AML-193 (cell line): ENCODE measurements at places on chromosomes 3 and 15.

- peak; percentile 38 for DNase-seq
Measured at GRCh38 chr3:41202834-41203345, 3.6 kb downstream of the CTNNB1 start.

DNA sequence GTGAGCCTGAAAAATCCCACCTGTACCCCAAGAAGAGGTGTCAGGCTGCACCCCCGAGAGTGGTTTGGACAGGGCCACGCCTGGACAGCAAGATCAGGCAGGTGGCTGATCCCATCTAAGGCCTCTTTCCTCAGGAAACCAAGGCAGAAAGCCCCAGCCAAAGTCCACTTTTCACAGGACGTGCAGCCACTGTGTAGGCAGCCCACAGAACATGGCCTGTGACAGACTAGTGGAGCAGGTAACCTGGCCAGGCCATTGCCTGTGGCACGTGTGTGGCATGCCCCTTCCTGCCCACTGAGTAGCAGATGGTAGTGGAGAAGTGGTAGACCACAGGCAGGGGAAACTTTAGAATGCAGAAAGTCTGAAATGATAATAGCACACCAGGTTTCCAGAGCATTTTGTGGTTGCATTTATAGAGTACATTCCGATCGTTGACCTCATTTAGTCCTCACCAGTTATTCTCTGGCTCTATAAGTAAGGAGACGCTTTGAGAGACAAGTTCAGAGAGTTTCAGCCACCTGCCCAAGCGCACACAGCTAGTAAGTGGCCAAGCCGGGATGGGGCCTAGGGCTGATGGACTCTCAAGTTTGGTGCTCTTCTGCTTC, 68.7 kb downstream of the AAGAB start:
- no peak for DNase-seq

DNA sequence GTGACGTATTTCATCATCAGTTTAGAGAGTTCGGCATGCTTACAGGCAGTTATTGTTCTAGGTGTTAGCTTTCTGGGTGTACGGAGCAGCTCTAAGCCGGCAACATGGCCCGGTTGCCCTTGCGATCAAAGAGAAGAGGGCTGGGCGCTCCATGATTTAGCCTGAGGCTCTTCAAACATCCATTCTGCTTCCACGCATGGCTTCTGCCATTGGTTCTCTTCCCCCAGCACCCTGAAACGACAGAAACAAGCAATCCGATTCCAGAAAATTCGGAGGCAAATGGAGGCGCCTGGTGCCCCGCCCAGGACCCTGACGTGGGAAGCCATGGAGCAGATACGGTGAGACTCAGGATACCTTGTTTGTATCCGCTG, 574 bp downstream of the NGRN start:
- peak; percentile 30 for DNase-seq

DNA sequence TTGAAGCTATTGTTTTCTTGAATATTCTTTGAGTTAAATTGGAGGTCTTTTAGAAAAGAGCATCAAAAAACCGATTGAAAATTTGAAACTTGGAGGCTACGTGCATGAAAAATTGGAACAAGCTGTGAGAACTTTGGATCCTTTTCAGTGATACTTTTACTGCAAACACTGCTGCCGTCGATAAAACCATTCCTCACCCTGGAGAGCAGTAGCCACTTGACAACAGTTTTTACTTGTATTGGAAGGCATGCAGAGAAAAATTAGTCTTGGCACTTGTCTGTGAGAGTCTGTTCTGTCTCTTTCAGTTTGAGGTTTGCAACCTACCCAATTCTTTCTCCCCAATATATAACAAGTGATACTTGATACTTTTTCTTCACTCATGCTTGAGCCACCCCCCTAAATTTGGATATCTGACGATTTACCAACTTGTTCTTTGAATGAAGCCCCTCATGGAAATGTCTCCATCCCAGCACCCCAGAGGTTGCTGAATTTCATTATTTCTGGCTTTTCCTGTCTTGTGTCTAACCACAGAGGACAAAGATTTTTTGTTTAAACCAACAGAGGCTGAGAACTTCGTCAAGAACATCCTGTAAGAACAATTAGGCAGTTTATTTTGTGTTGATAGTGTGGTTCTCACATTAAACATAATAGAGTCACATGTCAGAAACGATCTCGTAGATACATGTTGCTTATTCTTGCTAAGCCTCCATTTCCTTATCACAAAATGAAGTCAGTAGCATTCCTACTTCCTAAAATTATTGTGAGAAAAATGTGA, 307.3 kb upstream of the PLSCR5 start:
- DNase-seq = no peak

- DNase-seq = peak; percentile 97
Measured at GRCh38 chr3:4751502-4752101, 227.6 kb upstream of the BHLHE40 start.

GRCh38 chr3:16528581-16528993, 15.1 kb upstream of the RFTN1 start:
- no peak for DNase-seq

DNA sequence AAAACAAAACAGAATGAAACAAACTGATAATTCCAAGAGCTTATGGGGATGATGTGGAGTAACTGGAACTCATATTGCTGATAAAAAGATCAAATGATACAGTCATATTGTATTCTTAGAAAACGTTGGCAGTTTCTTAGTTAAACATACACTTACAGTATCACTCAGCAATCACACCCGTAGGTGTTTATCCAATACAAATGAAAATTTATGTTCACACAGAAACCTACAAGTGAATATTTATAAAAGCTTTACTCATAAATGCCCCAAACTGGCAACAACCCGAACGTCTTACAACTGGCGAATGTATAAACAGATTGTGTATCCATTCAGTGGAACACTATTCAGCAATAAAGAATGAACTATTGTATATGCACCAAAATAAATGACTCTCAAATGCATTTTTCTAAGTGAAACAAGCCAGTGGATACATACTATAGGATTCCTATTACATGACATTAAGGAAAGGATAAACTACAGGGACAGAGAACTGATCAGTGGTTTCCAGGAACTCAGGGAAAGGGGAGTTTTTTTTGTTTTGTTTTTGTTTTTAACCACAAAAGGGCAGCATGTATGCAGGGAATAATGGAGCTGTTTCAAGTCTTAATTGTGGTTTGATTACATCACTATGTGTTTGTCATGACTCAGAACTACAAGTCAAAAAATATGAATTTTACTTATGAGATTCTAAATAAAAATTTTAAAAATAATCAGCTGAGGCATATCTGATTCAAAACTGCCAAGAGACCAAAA, 71.8 kb upstream of the NDUFB4 start:
- no peak for DNase-seq

GRCh38 chr3:99780749-99781148, 36.9 kb upstream of the CMSS1 start:
- DNase-seq = no peak

DNA sequence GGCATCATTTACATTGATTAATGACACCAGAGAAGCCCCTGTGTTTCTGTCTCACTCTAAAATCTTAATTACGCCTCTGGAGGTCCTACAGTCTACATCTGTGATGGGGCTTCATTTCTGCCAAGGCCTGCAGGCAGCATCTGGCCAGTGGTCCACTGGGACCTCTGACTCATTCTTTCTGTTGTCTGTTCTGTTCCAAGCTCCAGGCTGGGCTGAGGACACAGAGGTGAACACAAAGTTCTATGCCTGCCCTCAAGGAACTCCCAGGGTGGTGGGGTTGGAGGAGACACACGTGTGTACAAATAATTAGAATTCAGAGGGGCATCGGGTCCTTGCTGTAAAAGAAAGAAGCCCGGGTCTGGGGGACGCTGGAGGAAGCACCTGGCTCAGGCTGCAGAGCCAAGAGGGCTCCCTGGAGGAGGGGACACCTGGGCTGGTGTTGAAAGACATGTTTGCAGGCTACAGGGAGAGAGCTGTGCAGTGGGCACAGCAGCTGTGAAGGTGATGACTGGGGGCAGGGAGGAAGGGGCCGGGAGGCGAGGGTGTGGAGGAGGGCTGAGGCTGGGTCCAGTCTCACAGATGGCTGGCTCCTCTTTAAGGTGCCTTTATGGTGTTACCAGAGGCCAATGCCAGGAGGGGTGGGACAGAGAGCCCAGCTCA, 103.3 kb upstream of the PRR23E start:
- DNase-seq = no peak

DNA sequence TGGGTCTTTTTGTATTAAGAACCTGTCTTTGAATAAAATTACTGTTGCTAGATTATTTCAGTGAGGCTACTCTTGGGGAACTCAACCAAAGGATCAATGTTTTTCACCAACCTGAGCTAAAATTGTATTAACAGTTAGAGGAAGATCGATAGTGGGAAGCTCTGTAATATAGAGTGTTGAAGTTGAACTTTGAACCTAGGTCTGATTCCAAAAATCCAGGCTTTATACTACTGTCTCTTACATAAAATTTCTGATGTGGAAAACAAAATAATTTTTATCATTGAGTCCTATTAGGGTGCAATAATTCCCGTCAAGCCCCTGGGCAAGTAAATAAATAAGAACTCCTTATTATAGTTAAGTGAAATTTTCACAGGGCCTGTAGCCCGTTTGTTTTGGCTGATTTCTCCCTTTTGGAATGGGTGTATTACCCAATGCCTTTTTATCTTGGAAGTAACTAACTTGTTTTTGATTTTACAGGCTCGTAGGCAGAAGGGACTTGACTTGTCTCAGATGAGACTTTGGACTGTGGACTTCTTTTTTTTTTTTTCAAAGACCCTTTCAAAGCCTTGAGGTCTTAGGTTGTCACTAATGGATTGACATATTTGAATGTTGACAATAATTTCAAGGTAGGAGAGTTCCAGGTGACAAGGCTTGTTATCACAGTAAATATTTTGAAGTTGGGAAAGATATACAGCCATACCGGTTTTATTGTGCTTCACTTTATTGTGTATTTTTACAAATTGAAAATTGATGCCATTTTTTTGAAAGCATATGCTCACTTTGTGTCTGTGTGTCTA, 276.1 kb downstream of the NFKBIZ start:
- no peak for DNase-seq

GRCh38 chr3:184169896-184170875, 4.5 kb upstream of the AP2M1 start:
- DNase-seq = no peak

- DNase-seq = no peak
Measured at GRCh38 chr3:127546970-127547733, 43.4 kb downstream of the TPRA1 start.

- no peak for DNase-seq
Measured at GRCh38 chr3:74107451-74107850, 482.7 kb upstream of the PDZRN3 start.

DNA sequence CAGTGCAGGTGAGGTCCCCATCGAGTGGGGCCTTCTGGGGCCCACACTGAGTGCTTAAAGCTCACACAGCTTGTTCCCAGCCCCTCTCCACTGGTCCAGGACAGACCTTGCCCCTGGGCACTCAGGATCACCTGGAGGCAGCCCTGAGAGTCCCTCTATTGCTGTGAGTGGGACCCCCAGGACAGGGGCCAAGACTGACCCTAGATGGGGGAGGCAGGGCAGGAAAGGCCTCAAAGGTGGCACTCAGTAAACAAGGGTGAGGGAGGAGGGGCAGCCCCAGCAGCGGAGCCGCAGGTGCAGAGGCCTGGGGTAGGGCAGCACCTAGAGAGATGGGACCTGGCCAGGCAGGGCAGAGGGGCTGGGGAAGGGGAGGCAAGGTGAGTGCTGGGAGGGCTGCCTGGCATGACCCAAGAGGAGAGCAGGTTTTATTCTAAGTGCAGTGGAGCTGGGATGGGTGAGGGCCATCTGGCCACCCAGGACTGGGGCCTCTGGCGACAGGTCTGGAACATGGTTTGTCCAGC, 27.9 kb downstream of the CFAP100 start:
- DNase-seq = no peak

- no peak for DNase-seq
Measured at GRCh38 chr15:88246081-88246480, 10.5 kb downstream of the NTRK3 start.

GRCh38 chr3:184129012-184129411, 6.1 kb upstream of the EIF2B5 start:
- DNase-seq = peak; percentile 57

- no peak for DNase-seq
Measured at GRCh38 chr15:66472176-66472999, 25.2 kb downstream of the SNAPC5 start.

DNA sequence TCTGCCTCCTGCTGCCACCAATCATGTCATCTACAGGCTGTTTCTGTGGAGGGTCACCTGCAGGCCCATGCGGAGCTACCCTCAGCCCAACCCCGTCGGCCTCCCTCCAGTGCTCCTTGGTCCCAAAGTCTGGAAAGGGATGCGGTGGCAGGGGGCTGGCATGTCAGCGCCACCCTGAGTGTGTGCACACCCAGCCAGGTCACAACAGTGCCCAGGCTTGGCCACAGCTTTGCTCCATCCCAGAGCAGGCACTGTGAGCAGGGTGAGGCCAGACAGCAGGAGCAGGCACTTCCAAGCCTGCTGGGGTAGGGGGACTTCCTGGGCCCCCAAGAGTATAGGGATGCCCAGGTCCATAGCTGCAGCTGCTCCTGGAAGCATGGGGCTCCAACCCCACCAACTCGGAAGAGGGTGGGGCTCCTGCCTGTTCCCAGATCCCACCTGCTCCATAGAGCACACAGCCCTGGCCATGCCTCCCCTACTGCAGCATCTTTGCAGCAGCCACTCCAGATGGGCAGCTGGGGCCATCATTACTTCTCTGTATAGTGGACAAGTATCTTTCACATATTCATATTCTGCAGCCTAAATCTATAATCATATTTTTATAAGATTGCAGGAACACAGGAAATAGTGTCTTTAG, 109.3 kb downstream of the CBLB start:
- DNase-seq = no peak

DNA sequence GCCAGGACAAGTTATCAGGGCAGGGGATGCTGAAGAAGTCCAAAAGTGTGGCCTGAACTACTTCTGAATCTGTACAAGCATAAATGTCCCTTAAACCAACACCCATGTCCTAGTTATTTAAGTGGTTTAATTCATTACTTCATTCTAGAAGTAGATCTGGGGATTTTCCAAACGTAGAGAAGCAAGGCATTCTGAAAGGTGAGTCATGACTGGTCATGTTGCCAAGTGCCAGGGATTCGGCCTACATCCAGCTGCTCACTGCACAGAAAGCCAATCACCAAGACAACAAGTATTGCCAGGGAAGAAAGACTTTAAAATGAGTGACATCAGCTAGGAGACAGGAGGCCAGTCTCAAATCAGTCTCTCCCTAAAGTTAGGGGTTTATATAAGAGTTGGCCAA, 396.6 kb downstream of the GABRB3 start:
- no peak for DNase-seq

- no peak for DNase-seq
Measured at GRCh38 chr3:71597286-71597685, 13.8 kb upstream of the FOXP1 start.
